ENCODE measurements at places on chromosomes 2 and 18.

DNA sequence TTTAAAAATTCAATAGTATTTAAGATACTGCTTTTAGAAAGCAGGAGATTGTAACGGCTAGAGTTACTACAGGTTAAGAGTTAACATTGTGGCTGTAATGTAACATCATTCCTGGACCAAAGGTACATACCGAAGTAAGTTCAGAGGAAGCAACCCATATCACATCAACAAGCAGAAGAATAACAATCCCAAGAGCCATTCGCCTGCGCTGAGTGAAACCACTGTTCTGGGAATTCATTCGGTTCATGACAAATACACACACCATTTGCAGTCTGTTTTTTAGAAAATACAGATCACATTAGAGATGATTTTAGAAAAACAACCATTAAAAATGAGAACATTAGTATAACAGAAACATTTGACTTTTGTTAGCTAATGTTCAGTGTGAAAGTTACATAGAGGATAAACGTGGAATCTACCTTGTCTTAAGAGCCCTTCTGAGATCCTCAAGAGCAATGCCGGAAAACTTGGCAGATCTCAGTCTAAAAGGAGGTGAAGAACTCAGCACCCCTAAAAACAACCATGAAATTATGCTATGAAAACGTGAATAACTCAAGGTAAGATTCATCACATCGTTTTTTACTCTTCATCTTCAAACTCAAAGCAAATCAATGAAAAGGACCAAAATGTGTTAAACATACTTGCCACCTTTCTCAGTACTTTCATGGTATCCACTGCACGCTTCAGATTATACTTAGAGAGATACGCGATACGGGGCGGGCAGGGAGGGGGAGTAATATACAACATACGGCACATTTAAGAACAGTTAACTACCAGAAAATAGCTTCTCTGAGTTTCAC lies 1.2 kb downstream of the SLC35F5 start:
- DNase-seq, result no peak

GRCh38 chr2:84821806-84822205 lies 59.1 kb downstream of the TRABD2A start:
- DNase-seq, result no peak

DNA sequence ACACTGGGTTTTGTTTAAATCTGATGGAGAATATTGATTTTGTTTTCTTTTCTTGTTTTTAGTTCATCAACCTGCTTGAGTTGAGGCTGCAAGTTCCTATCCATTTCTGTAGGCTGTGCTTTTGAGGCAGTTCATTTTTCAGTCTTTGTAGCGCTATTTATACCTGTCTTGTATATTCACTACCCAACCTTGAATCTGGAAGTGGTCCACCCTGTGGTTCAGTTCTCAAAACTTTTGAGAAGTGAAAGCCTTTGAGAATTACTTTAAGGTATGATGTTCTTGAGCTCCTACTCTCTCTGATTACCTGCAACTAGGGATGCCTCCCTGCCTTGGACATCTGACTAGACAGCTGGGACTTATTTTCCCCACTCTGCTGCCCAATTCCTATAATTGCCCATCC lies 53.5 kb upstream of the KCNE4 start:
- no peak for DNase-seq

- no peak for DNase-seq
Observed at GRCh38 chr2:120430501-120430830, 84.5 kb downstream of the INHBB start.

GRCh38 chr2:191206613-191207471 lies 38.4 kb upstream of the MYO1B start:
- DNase-seq, result no peak

- DNase-seq, result no peak
Observed at GRCh38 chr2:18721038-18721922, 131.9 kb upstream of the NT5C1B start.

- no peak for DNase-seq
Observed at GRCh38 chr2:12613137-12613835, 103.5 kb upstream of the TRIB2 start.

DNA sequence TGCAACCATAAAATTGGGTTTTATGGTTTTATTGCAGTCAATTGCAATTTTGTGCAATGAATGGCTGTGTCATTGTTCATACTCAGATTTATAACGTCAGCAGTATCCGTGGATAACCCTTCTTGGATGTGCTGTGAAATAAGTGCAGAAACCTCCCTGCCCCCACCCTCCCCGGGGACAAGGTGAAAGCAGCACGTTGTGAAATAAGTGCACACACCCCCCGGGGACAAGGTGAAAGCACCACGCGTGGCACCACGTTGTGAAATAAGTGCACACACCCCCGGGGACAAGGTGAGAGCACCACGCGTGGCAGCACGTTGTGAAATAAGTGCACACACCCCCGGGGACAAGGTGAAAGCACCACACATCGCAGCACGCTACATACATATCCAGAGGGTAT lies 93.6 kb upstream of the NFATC1 start:
- DNase-seq, result no peak

GRCh38 chr18:57957210-57957609 lies 86.8 kb upstream of the NEDD4L start:
- DNase-seq, result no peak

GRCh38 chr2:25030702-25031101 lies 11.2 kb upstream of the EFR3B start:
- no peak for DNase-seq

- DNase-seq, result no peak
Observed at GRCh38 chr2:38815936-38816335, 37.9 kb downstream of the GEMIN6 start.

DNA sequence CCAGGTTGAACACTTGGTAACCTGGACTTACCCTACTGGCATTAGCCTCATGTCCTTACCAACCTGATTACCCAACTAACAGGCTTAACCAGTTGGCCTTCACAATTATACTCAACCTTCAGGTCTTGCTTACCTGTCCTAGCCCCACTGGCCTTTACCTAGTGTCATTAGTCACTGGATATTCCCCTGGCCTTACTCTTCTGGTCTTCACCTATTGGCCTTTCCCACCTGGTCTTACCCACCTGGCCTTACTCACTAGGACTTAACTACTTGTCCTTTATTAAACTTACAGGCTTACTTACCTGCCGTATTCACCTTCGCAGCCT lies 131.1 kb upstream of the ZSWIM2 start:
- DNase-seq, result no peak

DNA sequence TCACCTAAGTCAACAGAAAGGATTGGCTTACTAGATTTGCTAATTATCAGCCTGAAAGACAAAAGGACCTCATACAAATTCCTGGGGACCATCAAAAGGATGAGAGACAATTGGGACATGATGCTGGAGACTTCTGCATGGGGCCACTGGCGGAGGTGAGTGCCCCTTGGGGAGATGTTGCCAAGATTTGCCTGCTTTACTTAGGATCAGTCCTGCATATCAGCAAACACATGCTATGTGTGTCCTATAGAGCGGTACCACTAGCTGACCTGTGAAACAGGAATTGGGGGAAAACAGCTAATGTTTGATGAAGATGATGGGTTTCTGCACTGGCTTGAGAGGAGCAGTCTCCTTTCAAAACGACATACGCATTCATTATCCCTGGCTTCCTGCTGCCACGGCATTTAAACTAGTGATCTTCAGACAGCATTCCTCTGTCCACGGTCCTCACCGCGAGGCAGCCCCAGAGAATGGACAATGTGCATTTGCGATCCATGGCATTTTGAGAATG lies 104.2 kb downstream of the TGIF1 start:
- no peak for DNase-seq

DNA sequence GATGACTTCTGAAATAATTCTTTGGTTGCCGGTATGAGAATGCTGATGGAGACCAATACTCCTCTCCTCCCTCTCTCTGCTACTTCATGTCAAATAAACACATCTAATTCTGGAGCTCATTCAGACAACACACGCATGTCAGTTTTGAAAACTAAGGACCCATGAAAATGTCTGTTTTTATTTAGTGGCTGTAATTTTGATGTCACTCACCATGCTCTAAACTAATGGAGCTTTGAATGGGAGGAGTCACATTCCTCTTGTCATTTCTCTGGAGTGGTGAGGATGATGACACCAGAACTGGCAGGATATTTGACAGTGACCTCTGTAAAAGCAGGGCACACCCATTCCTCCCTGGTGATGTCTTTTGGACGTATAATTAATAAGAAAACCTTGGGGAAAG lies 163.0 kb downstream of the PHLPP1 start:
- no peak for DNase-seq

GRCh38 chr2:223800908-223801307 lies 36.5 kb downstream of the AP1S3 start:
- DNase-seq, result no peak

- peak; percentile 27 for DNase-seq
Observed at GRCh38 chr2:173264603-173265366, 89.9 kb upstream of the CDCA7 start.

GRCh38 chr2:47313141-47313691 lies 89.7 kb upstream of the MSH2 start:
- DNase-seq, result no peak

- no peak for DNase-seq
Observed at GRCh38 chr2:128362176-128362888, 43.7 kb upstream of the HS6ST1 start.

- no peak for DNase-seq
Observed at GRCh38 chr2:188734691-188735090, 239.5 kb upstream of the COL3A1 start.

- no peak for DNase-seq
Observed at GRCh38 chr2:37637190-37637860, 34.1 kb downstream of the CDC42EP3 start.

DNA sequence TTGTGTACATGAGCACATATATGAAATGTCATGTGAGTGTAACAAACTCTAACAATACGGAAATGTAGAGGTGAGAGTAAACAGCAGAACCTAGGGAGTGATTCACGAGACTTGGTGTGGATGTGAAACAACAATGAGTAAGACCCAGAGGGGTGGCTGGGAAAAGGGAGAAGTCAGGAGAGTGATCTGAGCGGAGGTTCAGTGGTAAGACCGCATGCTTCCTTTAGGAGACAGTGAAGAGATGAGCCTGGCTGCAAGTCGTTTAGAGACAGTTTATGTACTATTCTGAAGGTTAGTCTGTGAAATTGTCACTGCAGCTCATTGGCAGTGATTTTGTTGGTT lies 150.6 kb downstream of the PRPF40A start:
- DNase-seq, result no peak

- peak; percentile 28 for DNase-seq
Observed at GRCh38 chr2:233385489-233386044, 31.3 kb downstream of the DGKD start.

DNA sequence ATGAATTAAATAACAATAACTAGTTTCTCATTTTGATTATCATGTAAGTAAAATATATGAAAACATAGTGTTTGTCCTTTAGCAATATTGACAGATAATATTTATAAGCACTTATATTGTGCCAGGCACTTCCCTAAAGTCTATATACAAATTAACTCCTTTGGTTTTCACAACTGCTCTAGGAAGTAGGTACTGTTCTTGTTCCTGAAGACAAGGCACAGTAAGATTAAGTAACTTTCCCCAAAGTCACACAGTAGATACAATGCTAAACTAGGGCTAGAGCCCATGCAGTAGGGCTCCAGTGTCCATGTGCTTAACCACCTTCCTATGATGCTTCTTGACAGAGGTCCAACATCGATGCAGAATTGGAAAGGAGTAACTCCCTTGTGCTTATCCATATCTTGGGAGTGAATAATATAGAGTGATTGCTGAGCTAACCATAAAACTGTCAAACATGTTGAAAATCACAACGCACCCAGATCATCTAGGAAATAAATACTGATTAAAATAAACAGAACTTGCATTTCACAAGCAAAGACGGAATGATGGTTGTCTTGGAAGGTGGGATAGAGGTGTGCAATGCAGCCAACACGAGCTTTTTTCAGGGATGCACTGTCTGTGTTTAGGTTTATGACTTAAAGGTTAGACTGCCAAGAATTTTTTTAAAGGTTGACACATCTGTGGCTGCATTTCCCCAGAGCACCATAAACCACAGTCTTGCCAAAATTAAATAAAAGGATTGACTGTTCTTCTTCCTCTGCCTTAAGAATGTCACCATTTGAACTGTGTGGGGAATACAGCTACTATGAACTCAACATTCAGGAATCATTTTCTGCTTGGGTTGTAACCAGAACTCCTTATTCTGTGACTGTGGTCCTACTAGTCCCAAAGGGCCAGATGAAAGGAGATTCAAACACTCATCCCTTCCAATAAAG lies 80.8 kb downstream of the ANKRD44 start:
- no peak for DNase-seq
